NCI-H1417 treated with DMSO at 0.1 percent for 48 hours (cell line): ENCODE measurements at places on chromosomes 7 and 10.
A peak's percentile ranks its signal among the peaks of the same experiment; 100 is the strongest.

DNA sequence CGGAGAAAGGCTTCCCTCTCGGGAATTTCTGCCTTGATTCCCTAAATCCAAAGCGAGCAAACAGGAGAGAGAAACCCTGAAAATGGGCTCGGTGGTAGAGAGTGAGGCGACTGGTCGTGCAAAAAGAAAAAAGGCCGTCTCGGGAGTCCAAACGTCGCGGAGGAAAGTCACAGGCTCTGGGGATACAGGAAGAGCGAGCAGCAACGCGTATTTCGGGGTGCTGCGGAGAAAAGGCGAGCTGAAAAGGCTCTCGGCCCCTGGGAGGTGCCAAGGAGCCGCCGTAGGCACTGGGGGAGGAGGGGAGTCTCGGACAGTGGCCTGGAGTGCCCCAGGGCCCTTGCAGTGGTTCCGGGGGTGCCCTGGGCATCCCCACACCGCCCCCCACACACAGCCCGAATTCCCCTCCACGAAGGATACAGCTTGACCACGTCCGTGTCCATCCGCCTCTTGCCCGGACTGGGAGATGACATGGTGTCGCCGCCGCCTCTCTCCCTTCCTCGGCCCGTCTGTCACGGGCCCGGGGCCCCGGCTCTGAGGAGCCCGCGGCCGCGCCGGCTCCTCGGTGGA lies 591 bp downstream of the UBE2H start:
- no peak for DNase-seq

DNA sequence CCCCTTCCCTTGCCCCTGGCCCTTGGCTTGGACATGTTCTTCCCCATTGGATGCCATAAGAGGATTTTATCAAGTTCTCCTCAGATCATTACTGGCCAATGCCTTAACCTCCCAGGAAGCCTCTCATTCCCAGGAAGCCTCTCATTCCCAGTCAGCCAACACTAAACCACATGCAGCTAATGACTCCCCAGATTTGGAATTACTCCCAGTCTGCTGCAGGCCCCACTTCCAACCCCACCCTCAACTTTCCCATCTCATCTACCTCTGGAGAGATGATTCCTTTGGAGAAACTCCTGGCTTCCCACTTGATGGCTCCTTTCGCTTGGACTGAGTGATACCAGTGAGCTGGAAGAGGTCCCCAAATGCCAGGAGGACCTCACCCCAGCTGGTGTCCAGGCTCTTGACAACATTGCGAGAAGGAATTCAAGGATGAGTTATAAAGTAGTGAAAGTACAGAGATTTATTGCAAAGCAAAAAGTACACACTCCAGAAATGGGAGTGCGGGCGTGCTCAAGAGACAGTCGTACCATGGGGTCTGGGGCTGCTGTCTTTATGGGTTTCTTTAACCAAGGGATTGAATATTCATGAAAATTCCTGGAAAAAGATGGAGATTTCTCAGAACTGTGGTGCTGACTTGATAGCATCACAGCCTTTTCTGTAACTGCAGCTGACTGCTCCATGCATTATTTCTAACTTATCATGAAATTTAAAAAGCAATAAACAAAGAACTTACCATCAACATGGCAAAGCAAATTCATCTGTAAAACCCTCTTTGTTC lies 117.2 kb upstream of the ADCY1 start:
- DNase-seq, result no peak

GRCh38 chr10:87589645-87590051 lies 70.0 kb upstream of the PAPSS2 start:
- no peak for DNase-seq

GRCh38 chr7:1966631-1967200 lies 266.0 kb downstream of the MAD1L1 start:
- DNase-seq, result no peak

DNA sequence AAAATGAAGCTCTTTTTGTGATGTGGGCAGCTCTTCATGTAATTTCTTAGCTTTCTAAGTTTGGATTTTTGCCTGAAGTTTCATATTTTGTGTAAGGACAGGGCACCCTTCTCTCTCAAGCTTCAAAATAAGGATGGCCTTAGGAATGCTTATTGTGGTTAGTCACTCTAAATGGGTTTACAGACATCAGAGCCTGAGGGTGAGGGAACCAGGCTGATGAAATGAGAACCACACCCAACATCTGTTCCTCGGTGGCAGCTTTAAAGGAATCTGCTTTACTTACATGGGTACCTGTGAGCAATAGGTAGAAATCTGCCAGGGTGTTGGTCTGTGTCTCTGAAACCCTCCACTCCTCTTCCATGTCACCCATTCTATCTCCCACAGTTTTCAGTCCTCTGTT lies 174.3 kb downstream of the EMX2 start:
- DNase-seq, result no peak

- no peak for DNase-seq
These were observed 34.2 kb upstream of the LEP start for GRCh38 chr7:128206747-128207500.

GRCh38 chr10:90925079-90926029 lies 4.5 kb upstream of the ANKRD1 start:
- no peak for DNase-seq

DNA sequence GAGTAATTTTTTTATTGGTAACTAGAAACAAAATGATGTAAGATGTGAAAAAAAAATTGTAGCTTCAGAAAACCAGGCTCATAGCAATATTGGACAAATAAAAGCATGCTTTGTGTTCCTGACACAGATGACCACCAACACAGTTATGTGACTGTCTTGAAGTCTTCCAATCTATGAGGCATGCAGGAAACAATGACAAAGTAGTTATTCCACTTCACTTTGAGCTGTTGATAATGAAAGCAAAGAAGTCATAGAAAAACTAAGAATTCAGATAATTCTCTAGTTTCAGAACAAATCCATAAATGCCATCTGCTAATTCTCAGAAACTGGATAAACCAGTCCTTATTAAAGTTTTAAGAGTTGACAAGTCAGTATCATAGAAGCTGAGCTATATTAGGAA lies 378.4 kb upstream of the SEMA3D start:
- DNase-seq, result no peak

GRCh38 chr7:33509206-33509605 lies 379.8 kb downstream of the BBS9 start:
- no peak for DNase-seq

DNA sequence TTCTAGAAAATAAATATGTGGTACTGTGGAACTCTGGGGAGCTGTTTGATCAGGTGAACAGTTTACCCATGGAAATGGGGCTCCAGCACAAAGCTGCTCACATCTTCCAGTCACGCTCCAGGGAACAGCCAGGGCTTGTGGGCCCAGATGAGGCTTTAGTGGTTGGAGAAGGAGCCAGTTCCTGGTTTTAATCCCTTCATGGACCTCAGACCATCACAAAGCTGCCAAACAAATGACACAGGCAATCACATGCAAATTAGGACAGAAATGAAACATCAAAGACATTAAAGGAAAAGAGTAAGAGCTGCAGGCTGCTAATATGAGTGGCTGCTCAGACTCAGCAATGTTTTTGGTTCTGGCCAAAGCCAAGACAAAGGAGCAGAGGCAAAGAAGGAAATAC lies 2.2 kb upstream of the ATP6V0E2 start:
- no peak for DNase-seq

- DNase-seq, result no peak
These were observed 83.9 kb downstream of the DNAJB9 start for GRCh38 chr7:108653526-108653925.

GRCh38 chr10:63977329-63977923 lies 456.2 kb downstream of the REEP3 start:
- DNase-seq, result no peak

GRCh38 chr10:77533146-77533886 lies 104.3 kb downstream of the KCNMA1 start:
- no peak for DNase-seq

- DNase-seq, result no peak
These were observed 7.2 kb upstream of the ANKRD61 start for GRCh38 chr7:6023974-6024435.

- DNase-seq, result no peak
These were observed 92.2 kb upstream of the ZPBP start for GRCh38 chr7:50185208-50185607.

GRCh38 chr10:62244088-62244487 lies 24.6 kb downstream of the RTKN2 start:
- no peak for DNase-seq

DNA sequence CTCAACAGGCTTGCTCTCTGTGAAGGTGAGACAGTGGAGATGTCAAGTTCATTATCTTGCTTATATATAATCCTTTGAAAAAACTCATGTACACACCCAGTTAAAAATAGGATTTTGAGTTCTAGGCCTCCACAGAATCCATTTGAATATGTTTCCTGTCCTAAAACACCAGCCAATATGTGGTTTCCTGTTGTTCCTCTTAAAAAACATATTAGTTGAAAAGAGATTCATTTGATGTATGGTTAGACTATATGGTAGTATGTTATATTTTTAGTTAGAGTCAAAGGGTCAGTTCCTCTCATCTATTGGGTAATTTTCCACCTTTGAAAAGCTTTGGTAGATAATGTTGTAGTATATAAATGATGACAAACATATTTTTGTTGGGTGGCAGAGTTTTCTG lies 16.0 kb downstream of the PPP1R9A start:
- no peak for DNase-seq

GRCh38 chr7:124188576-124188975 lies 155.7 kb upstream of the TMEM229A start:
- DNase-seq, result peak; percentile 28

DNA sequence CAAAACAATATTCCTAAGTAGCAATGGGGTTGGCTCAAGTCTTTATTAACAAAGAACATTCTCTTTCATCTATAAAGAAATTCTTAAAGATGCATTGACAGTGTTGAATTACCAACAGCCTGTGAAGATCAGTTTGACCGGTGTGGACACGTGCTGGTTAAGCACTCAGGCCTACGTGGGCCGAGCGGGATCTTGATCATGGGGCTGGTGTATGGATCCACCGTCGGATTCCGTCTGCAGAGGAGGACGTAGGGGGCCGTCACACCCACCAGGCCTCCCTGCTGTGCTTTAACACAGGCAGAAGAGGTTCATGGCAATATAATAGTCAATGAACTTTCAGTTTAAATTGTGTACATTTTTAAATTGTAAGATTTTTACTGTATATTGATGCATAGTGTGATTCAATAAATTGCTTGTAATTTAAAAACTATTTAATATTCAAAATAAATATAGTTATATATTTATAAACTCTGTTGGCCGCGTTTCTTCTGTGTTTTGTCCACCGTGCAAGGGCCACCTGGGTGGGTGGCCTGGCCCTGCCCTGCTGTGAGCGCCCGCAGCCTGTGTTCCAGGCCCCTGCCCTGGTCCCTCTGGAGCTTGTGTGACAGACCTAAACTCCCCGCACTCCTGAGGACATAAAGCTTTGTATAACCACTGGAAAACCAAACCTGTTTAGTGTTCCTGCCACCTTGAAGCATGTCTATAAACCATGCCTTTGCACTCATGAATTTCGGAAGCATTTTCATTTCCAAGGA lies 1.9 kb upstream of the BHLHA15 start:
- no peak for DNase-seq

DNA sequence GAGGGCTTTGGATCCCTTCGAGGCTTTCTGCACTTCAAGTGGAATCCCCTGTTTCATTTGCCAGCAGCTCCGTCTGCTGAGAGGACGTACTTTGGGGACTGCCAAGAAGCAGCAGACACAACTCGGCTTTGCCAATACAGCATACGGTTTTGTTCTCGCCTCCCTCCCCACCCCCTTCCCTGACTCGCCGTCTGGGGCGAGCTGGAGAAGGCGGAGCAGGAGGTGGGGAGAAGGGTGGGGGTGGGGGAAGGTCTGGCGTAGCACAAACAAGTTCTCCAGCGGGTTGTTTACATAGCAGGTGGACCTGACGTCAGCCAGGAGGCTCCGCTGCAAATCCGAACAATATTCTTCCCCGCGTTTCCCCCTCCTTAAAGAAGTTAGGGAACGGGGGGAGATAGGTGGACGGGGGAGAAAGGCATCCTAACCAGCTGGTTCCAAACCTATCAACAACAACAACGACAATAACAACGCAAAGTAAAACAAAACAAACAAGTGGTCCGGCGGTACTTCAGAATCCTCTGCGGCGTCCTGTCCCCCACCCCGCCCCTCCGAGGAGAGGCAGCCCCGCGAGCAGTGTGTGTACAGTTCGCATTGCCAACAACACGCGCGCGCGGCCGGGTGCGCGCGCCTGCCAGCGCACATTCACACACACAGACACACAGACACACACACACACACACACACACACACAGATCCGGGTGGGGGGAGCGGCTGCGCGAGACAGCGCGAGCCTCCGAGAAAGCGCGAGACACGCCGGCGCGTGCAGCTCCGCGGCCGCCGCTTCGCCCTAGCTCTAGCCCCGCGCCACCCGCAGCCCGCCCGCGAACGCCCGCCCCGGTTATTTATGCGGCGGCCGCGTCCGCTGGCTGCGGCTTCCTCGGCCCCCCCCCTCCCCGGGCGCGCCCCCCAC lies 167.0 kb upstream of the PPP1R3A start:
- peak; percentile 91 for DNase-seq

DNA sequence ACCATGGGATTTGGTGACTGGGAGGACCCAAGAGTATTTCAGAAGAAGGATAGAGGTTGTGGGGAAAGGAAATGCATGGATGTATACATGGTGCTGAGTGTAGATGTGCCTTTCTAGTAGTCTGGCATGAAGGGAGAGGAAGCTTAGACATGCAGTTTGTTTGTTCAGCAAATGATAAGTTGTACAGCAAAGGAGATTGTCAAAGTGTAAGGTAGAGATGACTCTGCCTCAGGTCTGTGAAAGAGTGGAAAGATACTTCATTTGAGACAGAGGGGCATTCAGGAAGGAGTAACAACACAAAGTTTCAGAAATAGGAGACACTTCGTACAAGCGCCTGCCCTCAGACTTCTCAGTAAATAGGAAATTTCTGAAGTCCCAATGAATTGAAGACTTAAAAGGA lies 152.3 kb downstream of the CELF2 start:
- no peak for DNase-seq

DNA sequence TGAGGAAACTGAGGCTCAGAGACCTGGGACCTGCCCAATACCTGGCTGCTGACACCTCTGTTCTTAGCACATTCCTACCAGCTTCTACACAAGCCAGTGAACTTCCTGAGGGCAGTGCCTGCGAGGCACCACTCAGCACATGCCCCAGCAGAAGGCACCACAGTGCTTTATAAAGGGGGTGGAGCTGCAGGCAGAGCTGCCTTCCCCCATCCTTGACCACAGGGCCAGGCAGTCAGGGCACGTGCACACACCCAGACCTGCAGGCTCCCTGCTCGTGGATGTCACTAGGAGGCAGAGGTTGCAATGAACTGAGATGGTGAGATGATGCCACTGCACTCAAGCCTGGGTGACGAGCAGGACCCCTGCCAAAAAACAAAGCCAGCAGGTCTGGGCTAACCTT lies 39.2 kb upstream of the TUBB8 start:
- no peak for DNase-seq

- no peak for DNase-seq
These were observed 663 bp downstream of the HERPUD2 start for GRCh38 chr7:35694161-35694783.

- no peak for DNase-seq
These were observed 125.6 kb downstream of the CXCL12 start for GRCh38 chr10:44259090-44259874.
